Prostate gland (tissue), 2 donors: ENCODE measurements at places on chromosomes 4 and X. TPM values are rescaled to one million over a fixed set of nuclear protein-coding genes. Genes with fewer than 3 reads are reported as not detected.

ENPEP gene
- 1.3 TPM for total RNA-seq

SMR3B gene
- total RNA-seq = not detected

ARHGAP24 gene
- 6.7 TPM for total RNA-seq

NIPAL1 gene
- 5.6 TPM for total RNA-seq

GRCh38 chr4:1376841-1377605, 29.2 kb downstream of the NKX1-1 start:
- DNase-seq = no peak

DNA sequence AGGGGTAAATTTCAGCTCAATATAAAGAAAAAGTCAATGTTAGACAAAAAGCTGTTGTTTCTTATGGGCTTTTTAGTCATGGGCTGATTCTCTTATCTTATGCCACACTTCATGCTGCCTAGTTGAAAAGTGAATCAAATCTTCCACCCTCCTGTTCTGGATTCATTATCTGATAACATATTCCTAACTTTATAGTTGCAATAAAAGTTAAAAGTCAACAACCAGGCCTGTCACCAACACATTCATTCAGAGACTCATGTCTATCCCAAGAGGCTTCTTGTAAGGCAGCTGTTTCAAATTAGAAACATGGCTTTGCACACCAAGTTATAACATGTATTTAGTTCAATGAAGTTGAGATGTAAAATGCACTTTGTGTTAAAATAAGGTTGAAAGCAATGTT, 243.8 kb downstream of the ADAMTS3 start:
- DNase-seq = no peak

DNA sequence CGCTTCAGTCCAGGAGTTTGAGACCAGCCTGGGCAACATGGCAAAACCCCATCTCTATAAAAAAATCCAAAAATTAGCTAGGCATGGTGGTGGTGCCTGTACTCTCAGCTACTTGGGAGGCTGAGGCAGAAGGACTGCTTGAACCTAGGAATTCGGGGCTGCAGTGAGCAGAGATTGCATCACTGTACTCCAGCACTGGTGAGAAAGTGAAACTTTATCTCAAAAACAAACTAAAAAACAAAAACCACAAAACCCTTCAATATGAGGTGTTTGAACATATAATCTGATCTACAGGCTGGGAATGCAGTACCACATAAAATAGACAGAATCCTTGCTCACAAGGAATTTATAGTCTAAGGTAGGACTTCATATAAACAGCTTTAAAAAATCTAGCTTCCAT, 103.9 kb downstream of the PDS5A start:
- no peak for DNase-seq

DNA sequence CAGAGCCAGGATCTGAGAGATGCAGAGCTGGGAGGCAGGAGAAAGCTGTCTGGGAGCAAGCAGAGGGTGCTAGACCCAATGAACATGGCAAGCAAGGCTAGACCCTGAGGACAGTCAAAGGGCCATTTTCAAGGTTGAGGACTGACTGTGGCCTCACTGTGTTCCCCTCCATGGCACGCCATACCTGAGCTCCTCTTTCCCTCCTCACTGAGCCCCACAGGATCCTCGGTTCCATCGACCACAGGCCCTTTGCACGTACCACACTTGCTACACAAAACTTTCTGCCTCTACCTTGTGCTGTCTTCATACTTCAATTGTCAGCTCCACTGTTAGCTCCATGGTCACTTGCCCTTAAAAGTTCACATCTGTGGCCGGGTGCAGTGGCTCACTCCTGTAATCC, 45.5 kb upstream of the CD99 start:
- no peak for DNase-seq

- DNase-seq = no peak
These were observed 136.4 kb upstream of the PLAC1 start for GRCh38 chrX:134794692-134795091.

DNA sequence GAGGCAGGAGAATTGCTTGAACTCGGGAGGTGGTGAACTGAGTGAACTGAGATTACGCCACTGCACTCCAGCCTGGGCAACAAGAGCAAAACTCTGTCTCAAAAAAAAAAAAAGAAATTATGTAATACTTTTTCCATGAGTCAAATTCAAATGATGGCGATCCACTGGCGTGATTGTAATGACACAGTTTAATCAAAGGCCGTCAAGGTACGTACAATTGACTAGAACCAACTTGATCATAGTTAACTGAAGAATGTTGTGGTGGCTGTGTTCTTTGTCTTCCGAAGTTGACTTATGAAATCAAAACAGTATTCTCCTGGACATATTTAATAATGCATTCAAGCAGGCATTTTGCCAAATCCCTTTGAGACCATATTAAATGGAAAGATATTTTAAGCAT, 318.6 kb upstream of the FAT1 start:
- no peak for DNase-seq
